ENCODE measurements at places on chromosomes 6 and 20.

GRCh38 chr6:39847221-39847620, 55.0 kb downstream of the DAAM2 start:
- no peak for DNase-seq

GRCh38 chr20:47855799-47856198, 70.5 kb upstream of the SULF2 start:
- DNase-seq = no peak

- DNase-seq = peak; percentile 23
Observed at GRCh38 chr20:16241911-16242310, 331.3 kb downstream of the KIF16B start.

- DNase-seq = no peak
Observed at GRCh38 chr6:6486595-6486994, 101.9 kb upstream of the LY86 start.

DNA sequence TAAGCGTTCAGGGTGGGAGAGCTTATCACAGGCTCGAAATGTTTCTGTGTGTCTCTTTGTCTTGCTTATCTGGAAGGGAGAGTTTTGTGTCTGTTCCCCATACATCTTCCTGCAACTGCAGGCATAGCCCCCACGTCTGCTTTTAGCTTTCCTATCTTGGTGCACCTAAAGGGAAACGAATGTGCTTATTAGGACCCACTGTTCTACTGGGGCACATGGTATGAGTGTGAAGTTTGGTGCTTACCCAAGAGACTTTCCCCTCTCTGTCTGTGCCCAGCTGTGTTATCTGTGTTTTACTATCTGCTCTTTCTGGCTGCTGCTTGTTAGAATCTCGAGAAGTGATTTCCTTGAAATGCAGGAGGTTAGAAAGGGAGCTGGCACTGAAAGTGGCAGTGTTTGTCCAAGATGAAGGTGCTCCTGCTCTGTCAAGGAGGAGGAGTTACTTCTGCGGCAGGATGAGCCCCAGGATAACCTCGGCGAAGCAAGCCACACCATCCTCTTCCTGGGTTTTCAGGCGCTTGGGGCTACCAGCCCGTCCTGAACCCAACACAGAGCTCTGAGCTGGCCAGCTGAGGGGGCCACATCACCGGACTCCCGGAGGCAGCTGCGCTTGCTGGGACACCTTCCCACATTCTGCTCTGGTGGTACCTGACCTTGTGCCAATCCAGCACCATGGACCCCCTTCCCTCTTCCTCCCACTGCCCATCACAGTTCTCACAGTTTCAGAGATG, 23.4 kb downstream of the DYNLT1 start:
- DNase-seq = no peak

- DNase-seq = peak; percentile 83
Observed at GRCh38 chr20:5078399-5078958, 41.3 kb downstream of the PCNA start.

DNA sequence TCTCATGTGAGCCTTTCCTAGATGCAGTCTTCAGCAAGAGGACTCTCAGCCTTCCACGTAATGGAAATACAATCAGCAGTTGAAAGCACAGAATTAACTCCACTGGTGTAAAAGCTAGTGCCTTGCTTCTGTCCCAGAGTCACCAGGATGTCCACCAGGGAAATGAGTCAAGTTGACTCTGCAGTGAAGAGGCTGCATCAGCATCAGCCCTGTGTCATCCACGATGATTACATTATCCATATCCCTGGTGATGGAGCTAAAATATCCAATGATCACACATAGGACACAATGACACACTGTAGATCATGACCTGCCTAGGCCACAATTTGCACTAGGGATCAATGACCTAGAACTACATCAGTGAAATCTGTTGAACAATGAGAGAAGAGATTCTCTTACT, 262.4 kb downstream of the ERMARD start:
- DNase-seq = peak; percentile 48

GRCh38 chr6:81204731-81205130, 547.8 kb downstream of the TENT5A start:
- no peak for DNase-seq

DNA sequence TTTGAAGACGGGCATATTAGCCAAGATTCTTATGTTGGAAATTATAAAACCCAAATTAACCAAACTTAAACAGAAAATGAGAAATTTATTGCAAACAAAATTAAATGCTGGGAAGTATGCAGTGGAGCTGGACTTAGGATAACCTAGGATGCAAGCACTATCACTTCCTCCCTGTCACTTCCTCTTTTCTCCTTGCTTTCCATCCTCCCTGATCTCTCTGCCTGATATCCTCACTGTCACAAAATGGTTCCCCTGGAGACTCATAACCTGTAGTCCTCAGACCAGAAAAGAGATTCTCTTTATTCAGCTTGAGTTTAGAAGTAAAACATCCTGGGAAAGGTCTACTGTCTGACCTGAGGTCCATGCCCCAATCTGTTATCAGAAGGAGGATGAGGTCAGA, 7.4 kb upstream of the KLHL32 start:
- DNase-seq = no peak

DNA sequence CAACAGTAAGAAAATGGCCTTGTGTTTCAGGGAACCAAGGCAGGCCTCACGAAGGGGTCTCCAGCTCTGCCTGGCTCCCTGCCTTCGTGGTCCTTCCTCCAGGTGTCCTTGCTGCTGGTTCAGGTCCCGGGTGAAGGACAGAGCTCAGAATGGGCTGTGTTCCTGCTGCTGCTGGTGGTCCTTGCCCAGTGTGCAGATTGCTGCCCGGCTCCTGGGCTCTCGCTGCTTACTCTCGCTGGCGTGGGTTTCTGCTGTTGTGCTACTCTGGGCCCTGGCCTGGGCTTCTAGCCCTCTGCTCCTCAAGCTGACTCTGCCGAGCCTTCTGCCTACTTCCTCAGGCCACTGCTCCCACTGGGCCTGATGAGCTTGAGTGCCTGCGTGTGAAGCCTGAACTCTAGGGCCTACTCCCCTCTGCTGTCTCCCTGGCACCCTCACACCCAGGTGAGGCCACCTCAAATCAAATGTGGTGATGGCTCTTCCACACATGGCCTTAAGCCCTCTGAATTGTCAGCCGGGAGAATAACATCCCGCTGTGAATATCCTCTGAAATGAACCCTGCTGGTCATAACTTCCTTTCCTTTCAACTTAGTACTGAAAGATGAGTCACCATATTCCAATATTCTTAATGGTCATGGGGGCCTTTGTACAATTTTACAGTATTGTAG, 171.6 kb downstream of the FOXC1 start:
- no peak for DNase-seq

DNA sequence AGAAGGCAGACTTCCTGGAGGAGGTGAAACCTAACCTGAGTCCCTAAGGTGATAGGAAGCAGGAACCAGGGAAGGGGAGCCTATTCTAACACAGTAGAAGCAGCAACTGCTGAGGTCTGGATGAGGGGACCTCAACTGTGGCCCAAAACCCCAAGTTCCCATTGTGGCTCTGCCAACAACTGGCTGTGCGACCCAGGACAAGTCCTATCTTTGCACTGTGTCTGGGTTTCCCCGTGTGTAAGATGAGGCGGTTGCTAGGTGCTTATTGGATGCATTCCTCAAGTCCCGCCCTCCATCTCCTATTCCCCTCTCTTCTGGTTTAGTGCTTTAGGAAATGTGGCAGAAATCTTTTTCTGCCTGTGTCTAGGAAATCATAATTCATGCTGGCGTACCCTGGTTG, 52.2 kb upstream of the TTPAL start:
- no peak for DNase-seq

GRCh38 chr6:45469663-45470062, 91.9 kb upstream of the SUPT3H start:
- no peak for DNase-seq

DNA sequence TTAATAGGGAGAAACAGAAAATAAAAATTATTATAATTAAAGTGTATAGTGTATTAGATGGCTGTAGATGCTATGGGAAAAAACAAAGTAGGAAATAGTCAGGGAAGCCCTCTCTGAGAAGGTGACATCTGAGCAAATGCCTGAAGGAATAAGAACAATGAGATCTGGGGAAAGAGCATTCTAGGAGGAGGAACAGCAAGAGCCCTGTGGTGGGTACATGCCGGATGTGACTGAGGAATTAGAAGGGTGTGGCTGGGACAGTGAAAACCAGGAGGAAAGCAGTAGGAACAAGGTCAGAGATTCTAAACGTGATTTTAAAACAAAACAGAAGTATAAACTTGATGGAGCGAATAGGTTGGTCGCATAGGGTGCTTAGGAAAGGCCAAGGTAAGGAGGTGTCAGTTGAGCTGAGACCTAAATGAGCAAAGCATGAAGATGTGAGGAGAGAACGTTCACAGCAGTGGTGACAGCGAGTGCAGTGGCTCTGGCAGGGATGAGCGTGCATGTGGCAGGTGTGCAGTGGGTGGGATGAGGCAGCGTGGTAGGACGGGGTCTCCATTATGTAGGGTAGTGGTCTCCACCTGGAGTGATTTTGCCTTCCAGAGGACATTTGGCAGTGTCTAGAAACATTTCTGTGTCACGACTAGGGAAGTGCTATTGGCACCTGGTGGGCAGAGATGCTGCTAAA, 97.1 kb upstream of the MRPS10 start:
- no peak for DNase-seq

GRCh38 chr6:85516168-85516567, 66.3 kb downstream of the NT5E start:
- DNase-seq = no peak

DNA sequence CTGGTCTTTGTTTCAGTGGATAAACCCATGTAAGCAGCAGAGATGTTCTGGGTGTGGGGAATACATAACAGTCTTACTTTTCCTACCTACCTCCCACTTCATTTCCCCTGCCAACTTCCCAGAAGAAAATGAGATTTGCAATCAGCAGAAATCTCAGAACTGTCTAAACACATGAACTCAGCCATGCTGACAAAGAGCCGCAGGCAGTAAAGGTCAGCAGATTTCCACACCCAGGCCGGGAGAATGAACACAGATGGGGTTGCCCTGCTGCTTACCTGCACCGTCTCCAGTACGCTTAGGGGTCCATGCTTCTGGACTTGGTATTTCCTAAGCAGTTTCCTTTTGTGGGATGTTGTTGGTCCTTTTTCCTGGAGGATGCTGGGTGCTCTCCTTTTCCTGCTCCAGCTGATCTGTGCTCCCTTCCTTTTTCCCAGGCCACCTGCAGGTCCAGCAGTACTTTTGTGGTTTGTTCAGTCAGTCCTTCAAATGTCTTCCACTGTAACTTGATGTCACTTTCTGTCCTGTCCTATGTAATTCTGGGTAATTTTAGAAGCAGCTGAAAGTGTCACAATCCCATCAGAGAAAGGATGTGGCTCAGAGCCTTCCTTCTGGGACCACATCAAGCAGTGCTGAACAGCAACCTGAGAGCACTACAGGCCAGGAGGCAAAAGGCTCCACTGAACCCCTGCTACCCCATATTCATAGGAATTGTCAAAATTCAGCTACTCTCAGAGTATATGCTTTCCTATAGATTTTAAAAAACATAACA, 129.0 kb downstream of the CEP57L1 start:
- DNase-seq = no peak

DNA sequence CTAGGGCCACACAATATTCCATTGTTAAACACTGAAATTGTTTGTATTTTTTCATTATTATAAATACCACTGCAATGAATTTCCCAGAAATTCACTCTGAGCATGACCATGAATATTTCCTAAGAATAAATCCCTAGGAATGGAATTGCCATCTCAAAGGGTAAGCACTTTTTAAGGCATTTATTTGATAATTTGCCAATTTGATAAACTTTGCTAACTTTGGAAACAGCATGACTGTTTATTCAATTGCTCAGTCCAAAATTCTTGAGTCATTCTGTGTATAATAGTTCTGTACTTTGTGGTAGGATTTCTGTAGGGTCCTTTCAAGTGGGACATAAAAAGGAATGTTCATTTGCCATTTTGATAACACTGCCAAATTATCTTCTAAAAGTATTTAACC, 44.2 kb upstream of the TOX2 start:
- no peak for DNase-seq

DNA sequence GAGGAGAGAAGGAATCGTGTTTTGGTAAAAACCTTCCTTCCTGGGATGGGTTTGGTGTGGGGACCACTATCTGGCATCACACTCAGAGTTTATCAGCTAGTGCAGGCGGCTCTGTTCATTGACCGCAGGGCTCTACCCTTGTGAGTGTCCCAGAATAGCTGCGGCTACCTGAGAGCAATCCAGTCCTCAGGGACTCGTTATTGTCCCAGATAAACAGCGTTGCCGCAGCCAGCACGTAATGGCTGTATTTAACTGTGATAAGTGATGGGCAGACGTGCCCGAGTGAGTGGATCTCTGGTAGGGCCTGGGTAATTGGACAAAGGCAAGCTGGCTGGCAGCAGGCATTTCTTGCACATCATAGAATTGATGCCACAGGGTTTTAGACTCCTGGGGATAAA, 163.3 kb downstream of the SOBP start:
- no peak for DNase-seq

DNA sequence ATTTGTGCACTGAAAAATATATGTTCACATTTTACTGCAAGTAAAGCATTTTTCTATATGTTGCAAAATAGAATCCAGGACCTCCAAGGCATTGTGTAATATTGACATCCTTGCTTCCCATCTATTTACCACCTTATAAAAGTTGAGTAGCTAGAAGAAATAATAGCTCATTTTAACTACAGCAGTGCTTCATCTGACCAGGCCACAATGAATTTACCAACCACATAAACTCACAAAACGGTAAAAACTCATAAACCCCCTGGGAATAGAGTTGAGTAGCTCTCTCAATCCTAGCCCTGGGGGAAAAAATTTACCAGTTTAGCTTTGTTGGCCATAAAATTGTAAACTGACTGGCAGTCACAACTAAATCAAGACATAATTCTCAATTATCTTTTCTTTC, 3.9 kb downstream of the ATXN1 start:
- DNase-seq = no peak

GRCh38 chr6:116568821-116569755, 2.2 kb upstream of the RWDD1 start:
- DNase-seq = no peak

DNA sequence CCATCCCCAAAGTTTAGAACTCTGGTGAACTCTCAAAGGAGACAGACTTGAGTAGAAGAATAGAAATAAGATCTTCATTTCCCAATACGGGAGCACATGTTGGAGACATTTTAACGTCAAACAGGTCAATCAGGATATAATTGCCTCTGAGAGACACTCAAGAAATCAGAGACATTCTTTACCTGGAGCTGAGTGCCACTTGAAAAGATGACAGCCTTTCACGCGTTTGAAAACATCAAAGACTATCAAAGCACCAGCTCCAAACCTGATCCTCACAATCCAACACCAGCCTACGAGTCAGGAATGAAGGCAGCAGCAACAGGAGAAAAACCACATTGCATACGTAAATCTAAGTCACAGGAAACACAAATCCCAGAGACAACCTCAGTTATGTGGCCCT, 571.5 kb upstream of the CDH4 start:
- DNase-seq = no peak

DNA sequence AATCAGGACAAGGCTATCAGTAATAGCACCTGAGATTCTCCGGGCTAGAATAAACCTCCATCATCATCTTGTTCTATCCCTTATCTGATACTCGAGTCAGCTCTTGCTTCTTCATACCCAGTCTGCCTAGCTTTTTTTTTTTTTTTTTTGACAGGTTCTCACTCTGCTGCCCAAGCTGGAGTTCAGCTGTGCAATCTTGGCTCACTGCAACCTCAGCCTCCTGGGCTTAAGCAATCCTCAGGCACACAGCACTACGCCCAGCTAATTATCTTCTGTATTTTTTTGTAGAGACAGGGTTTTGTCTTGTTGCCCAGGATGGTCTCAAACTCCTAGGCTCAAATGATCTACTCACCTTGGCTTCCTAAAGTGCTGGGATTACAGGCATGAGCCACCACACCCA, 19.5 kb downstream of the SRSF6 start:
- no peak for DNase-seq
